ENCODE measurements at places on chromosomes 5 and 9.

DNA sequence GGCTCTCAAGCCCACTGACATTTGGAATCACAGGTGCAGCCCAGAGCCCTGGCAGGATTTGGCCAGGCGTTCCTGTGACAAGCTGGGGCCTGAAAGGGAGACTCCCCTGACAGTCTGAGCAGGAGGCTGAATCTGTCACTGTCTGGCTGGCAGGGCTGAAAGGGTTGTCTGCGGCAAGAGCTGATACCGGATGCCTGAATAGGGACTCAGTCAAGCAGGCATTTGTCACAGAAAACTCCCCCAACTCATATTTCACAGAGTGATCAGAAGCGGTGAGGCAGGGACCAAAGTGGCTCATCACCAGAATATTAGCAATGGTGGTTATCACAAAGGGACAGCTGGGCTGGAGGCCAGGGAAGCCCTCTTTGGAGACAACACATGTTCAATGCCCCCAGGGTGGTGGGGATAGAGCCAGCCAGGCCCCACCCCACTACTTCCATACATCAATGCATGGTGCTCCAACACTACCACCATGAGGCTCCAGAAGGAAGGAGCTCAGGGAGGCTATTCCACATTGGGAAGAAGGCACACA lies 295.5 kb downstream of the DTWD2 start:
- no peaks in the 10 kb centered on the region for H3K27me3 ChIP-seq
- DNase-seq, result no peak
- no peaks in the 10 kb centered on the region for H3K36me3 ChIP-seq

DNA sequence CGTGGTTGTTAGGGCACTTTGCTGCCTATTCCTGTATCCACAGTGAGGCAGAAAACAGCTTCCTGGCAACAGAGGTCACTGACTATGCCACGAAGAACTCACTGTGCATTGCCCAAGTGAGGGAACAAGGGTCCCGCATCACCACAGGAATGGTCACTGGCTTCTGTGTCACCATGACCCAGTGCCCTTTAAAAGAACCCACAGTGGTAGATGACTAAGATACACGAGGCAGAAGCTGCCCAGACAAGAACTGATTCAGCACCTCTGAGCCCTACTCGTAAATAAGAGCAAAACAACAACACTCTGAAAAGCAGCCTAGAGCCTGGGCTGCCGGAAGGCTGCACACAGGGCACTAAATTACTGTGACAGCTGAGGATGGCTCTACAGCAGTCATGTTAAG lies 236.6 kb upstream of the RASEF start:
- no peak for DNase-seq
- peaks cover 6% of the 10 kb centered on the region for H3K4me1 ChIP-seq
- no peaks in the 10 kb centered on the region for H3K27me3 ChIP-seq
- peaks cover 10% of the 10 kb centered on the region for H3K36me3 ChIP-seq

DNA sequence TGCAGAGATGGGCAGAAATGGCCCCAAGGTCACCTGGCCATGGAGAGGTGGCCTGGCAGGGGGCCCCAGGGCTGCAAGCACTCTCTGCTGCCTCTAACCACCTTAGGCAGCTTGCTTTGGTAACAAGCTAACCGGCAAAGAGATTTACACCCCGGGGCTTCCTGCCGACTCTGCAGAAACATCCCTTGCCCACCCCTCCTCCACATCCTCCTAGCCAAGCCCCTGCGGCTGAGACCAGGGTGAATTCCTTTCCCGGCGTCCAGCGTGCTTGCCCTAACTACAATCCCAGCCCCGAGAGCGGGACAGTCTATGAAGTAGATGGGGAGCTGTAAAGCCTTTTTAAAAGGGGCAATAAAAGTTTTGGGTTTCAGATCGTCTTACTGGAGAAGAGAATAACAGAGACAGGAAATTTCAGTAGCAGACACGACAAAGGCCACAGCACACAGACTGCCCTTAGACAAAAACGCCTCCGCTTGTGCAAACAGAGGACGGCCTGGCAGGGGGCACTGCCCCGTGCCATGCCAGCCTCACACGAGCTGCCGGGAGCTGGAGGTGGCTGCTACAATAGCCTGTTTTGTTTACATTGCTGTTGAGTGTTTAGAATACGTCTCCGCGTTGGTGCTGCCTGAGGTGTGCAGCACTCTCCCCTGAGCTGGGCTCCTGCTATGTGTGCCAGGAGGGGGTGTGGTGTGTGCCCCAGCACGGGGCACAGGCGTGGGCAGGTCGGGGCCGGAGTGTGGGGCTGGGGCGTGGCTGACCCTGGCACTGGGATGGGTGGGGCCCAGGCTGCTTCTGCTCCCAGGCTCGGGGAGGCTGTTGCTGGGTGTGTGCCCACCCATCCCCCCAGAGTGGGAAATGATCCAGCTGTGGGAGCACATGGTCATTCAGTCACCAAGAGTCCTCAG lies 15.3 kb downstream of the MYMK start:
- no peaks in the 10 kb centered on the region for H3K27me3 ChIP-seq
- H3K4me1 ChIP-seq, result peaks cover 13% of the 10 kb centered on the region
- DNase-seq, result no peak

DNA sequence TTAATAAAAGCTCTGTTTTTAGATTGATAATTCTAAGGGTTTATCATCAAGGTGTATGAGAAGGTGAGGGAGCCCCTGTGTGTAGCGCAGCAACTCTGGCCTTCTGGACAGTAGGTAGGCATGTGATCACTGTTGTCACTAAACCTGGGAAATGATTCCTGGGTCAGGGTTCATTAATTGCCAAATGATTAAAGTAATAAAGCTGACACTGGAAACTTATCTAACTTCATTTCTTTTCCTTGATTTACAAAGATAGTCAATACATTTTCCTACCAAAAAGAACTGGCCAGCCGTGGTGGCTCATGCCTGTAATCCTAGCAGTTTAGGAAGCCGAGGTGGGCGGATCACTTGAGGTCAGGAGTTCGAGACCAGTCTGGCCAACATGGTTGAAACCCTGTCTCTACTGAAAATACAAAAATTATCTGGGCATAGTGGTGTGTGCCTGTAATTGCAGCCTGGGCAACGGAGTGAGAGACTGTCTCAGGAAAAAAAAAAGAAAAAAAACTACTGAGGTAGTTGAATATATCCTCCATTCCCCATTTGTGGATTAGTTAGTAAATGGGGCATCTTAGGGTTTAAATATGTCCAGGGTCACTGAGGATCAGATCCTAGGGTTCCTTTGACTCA lies 2.4 kb downstream of the EHMT1 start:
- H3K36me3 ChIP-seq, result no peaks in the 10 kb centered on the region
- no peaks in the 10 kb centered on the region for H3K27me3 ChIP-seq
- H3K4me3 ChIP-seq, result no peak overlapping the region
- peaks cover 41% of the 10 kb centered on the region for H3K4me1 ChIP-seq
- DNase-seq, result no peak
- H3K27ac ChIP-seq, result no peak overlapping the region

GRCh38 chr9:36878986-36879982 lies 154.8 kb downstream of the PAX5 start:
- no peaks in the 10 kb centered on the region for H3K36me3 ChIP-seq
- H3K4me1 ChIP-seq, result no peaks in the 10 kb centered on the region
- H3K27me3 ChIP-seq, result no peaks in the 10 kb centered on the region
- no peak overlapping the region for H3K27ac ChIP-seq
